Activated T-cell treated with anti-CD3 and anti-CD28 coated beads for 1 hour (primary cell): ENCODE measurements at places on chromosomes 1 and 21.

DNA sequence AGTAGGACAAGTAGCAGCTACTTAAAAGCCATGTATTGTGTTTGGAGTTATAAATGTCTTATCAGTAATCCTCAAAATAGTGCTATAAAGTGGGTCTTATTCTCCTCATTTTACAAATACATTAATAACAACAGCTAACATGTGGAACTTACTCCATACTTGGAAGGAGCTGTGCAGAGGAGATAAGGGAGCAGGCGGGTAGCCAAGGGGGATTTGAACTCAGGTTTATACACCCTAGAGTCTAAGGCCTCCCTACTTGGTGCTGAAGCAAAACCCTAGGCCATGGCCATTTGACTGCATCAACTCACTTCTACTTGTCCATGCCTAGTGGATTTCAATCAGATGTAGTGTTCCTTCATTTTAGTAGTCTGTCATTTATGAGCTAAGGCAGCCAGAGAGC lies 72.1 kb downstream of the LMO4 start:
- no peak for DNase-seq

- DNase-seq = no peak
These were observed 1.6 kb upstream of the PTGS2 start for GRCh38 chr1:186681801-186682200.

GRCh38 chr1:168469690-168470089 lies 74.1 kb downstream of the XCL2 start:
- DNase-seq = peak; percentile 7

GRCh38 chr1:245411245-245412036 lies 256.7 kb downstream of the KIF26B start:
- no peak for DNase-seq

GRCh38 chr1:101288491-101288944 lies 51.7 kb downstream of the S1PR1 start:
- DNase-seq = peak; percentile 46

DNA sequence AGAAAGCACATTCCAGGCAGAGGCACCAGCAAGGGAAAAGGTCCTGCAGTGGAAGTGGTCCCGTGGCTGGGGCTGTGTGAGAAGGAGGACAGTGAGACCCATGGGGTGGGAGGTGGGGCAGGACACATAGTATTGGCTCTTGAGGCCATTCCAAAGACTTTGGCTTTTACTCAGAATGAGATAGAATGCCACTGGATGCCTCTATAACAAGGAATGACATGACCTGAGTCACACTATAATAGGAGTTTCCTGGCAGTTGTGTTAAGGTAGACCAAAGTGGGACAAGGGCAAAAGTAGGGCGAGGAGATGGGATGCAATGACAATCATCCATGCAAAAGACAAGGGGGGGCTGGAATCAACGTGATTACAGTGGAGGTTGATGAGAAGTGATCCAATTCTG lies 24.7 kb upstream of the LAMC2 start:
- no peak for DNase-seq

- no peak for DNase-seq
These were observed 20.9 kb downstream of the PHGDH start for GRCh38 chr1:119732465-119733168.

GRCh38 chr1:47944561-47944960 lies 52.6 kb downstream of the TRABD2B start:
- DNase-seq = no peak

GRCh38 chr1:15027515-15027986 lies 126.0 kb upstream of the TMEM51 start:
- peak; percentile 6 for DNase-seq

GRCh38 chr1:18676332-18676781 lies 45.7 kb downstream of the PAX7 start:
- DNase-seq = no peak

GRCh38 chr1:114669562-114670082 lies at the start of gene DENND2C:
Gene DENND2C (minus strand): TSS chr1:114670049. CDS start chr1:114625984, 44,065 bp downstream.
- no peak for DNase-seq

DNA sequence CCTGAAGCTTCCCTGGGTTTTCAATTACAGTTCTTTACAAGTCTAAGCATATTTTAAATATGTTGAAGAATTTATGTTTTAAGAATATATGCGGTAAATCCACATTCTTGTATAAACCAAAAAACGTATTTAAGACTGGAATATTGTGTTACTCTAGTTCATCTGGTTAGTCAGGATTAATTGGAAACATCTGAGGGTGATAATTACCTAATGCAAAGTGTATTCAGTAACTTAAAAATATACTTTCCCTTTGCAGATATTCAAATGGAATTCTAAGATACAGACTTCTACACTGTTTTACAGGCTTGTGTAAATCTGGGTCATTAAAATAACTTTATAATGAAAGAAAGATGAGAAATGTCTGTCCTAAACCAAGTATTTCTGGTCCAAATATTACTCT lies 302.0 kb downstream of the VAV3 start:
- no peak for DNase-seq

DNA sequence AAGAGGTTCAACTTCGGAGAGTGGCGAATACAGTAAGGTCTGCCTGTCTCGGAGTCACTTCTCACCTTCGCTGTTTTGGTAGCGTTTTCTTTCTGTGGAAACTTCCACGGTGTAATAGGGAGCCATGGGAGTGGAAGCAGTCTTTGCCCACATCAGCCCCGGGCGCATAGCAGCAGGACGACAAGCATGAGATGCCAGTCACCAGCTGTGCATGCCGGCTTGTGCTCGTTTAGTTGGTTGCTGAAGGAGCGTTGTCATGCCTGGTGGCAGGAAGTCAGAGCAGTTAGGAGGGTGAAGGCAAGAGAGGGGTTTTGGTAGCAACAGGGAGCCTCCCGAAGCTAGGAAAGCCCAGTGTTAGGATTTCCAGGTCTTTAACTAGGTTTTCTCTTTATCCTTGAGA lies 58.8 kb downstream of the MRPS6 start:
- no peak for DNase-seq

GRCh38 chr1:156721535-156721934 lies 6.7 kb upstream of the METTL25B start:
- DNase-seq = no peak

- no peak for DNase-seq
These were observed 23.5 kb upstream of the ZBTB18 start for GRCh38 chr1:244027491-244028145.

DNA sequence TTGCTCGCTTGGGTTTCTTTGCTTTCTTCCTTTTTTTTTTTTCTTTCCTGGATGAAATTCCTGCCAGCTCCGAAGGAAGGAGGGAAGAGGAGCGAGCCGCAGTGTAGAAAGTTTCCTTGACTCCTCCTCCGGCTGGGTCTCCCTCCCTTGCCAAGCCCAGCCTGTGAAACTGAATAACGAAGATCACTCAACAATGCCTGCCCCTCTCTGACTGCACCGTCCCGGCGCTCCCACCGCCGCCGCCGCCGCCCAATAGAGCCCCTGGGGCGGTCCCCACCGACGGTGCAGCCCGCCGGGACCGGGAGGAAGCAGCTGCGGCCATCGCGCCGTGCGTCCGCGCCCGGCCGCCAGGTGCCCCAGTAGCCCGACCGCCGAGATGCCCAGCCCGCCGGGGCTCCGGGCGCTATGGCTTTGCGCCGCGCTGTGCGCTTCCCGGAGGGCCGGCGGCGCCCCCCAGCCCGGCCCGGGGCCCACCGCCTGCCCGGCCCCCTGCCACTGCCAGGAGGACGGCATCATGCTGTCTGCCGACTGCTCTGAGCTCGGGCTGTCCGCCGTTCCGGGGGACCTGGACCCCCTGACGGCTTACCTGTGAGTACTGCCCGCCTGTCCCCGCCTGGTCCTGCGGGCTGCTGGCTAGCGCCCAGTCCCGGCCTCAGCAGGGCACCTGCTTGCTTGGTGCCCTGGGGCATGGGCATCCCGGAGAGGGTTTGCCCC lies at the start of gene LGR6:
TSS of gene LGR6 (plus strand) at position 186 of the 714 bp plus-strand sequence. CDS start at position 377, 191 bp downstream.
- DNase-seq = no peak

GRCh38 chr1:50023292-50024159 lies at the start of gene AGBL4:
Gene AGBL4 (minus strand): TSS chr1:50023954.
- no peak for DNase-seq

- DNase-seq = no peak
These were observed 107.3 kb downstream of the FNBP1L start for GRCh38 chr1:93554883-93555872.

DNA sequence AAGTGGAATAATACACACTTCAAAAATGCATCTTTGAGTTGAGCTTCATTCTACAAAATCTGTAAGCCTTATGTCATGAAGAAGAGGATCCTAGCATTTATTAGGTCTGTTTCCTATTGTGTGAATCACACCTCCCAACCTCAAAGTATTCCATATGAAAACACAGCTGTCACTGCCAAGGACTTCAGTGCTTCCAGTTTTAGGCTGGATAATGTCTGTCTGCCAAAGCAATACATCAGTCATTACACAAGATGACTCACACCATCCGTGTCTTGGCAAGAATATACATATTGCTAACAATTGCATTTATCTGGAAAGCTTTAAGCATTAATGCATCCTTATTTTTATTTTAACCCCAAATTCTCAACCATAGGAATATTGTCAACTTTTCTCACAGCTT lies 125.7 kb upstream of the TMPRSS15 start:
- no peak for DNase-seq

GRCh38 chr1:228242409-228242808 lies 34.6 kb downstream of the OBSCN start:
- no peak for DNase-seq

DNA sequence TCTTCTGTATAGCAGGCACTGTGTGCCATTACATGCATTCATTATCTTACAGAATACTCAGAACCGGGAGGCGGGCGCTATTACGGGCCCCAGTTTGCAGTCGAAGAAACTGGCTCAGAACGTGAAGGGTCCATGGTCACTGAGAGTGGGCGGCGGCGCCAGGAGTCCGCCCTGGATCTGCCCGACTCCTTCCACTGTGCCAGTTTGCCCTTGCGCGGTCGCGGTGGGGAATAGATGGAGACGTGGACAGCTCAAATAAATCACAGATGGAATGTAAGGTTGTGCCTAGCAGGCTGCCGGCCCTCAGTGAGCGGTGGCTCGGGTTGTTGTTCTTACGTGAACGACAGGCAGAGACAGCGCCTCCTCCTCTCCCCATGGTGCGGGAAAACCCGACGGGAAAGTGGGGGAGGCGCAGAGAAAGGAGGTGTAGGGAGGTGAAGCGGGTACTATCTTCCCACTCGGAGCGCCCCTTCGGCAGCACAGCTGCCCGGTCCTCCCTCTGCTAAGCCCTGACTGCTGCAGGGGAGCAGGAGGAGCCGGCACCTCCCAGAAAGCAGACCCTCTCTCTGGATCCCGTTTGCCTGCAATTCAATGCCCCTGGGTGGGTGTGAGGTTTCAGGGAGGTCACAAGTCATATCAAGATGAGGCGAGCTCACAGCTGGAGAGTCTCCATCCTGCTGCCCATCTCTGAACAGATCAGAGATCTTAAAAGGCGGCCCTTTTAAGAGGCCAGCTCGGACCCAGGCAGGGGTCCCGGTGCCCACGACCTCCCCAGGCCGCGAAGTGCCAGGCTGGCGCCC lies 1.1 kb downstream of the COL9A2 start:
- DNase-seq = no peak

DNA sequence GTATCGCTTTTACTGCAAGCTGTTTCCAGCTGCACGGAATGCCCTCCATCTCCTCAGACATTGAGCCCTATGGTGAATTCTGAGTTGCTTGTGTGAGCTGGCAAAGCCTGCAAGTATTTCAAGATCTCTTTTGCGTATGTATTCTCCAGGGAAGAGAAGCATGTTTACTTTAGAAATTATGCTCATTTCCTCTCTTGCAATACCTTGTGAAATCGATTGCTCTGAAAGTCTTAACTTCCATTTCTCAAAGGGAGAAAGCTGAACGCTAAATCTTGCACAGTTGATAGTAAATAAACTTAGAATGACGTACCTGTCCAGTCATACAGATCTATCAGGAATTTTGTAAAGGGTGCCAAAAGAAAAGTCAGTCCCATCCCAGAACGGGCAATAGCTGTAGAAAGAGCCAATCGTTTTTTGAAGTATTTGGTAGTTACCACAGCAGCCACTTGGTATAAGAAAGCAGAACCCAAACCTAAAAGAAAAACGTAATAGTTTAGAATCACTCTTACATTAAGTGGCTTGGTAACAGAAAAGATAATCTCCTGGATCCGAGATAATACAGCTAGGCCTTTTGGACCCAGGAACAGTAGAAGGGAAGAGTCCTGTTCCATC lies 10.0 kb downstream of the SLC16A4 start:
- no peak for DNase-seq

DNA sequence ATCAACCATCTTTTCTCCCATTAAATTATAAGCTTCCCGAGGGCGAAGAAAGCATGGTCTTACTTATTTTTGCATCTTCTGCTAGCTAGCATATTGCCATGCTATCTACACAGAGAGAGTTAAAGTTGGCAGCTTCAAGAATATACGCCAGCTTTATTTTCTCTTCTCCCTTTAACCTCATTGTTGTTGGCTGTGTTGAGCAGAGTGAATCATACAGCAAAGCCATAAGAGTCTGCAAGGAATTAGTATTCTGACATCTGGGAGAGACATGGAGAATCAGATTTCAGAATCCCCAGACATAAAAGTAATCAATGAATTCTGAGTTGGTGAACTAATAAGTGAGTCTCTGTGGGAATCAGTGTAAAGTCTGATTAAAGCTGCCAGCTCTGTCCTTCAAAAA lies 649.6 kb upstream of the PTBP2 start:
- no peak for DNase-seq

GRCh38 chr1:50047916-50048694 lies 24.4 kb upstream of the AGBL4 start:
- DNase-seq = no peak

- no peak for DNase-seq
These were observed 246.7 kb upstream of the B3GALT2 start for GRCh38 chr1:193432979-193433587.

GRCh38 chr1:158163000-158163947 lies 17.4 kb upstream of the CD1D start:
- no peak for DNase-seq

DNA sequence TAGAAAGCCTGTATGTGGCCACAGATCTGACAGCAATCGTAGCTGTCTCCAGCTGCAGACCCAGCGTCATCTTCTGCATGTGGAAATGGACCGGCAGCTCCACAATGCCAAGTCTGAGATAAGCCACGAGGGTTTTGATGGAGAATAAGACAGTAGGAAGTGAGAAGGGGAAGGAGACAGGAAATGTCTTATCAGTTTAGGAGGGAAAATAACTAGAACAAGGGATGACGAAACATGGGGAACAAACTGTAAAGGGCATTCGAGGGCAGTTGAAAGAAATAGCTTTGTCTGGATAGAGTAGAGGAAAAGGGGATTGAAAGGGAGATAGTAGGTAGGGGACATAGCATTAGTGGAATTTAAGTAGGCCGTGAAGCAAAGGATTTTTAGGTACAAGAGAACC lies 74.0 kb upstream of the CTTNBP2NL start:
- no peak for DNase-seq
